NCI-H446 treated with DMSO at 0.1 percent for 48 hours (cell line): ENCODE measurements at places on chromosomes 2 and 18.

GRCh38 chr2:85269959-85270358, 57.8 kb downstream of the TGOLN2 start:
- DNase-seq, result no peak

- DNase-seq, result peak; percentile 16
Measured at GRCh38 chr2:188983427-188984064, 9.4 kb downstream of the COL3A1 start.

DNA sequence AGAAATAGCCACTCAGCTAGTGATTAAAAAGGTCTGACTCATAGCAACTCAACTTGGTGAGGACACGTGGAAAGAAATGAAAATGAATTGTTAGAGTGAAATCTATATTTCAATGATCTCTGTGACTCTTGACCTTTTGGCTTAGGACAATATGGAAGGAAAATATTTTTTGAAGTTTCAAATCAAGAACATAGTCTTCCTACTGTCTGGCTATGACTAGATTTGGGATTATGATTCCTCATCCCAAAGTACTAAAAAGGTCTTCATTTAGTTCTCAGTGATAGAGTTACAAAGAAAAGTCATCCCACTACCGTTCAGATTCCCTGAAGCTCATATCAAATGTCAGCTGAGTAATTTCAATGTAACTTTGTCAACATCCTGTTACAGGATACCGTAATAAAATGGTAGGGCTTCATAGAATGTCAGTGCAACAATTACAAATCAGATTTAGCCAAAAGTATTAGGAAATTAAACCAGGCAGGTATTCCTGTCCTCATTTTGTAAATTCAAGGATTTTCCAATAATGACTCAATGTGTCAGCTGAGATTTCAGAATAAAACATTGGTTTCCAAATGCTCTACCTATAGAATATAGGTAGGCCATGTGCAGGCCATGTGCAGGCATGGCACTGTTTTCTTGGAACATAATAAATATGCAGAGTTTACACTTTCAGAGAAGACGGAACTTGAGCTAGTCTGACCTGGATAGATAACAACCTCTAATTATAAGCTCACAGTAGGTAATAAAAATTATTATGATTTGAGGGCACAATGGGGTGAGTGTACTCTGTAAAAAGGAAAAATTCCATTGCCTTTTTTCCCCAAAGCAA, 36.0 kb downstream of the ANKRD29 start:
- DNase-seq, result no peak

DNA sequence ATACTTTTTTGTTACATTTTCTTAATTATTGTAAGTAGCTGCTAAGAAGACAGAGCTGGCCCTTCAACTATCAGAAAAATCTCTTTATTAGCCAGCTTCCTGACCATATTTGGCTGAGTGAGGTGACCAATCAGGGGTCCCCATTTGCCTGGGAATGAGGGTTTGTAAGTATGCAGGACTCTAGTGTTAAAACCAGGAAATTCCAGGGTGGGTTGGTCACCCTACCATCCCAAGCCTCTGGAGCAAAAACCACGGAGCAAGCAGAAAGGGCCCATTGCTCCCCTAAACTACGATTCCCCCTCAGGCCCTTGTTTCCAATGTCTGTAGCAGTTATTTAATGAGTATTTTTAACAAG, 165.6 kb upstream of the NCKAP5 start:
- DNase-seq, result no peak

- no peak for DNase-seq
Measured at GRCh38 chr2:196565106-196565765, 74.3 kb upstream of the CCDC150 start.

DNA sequence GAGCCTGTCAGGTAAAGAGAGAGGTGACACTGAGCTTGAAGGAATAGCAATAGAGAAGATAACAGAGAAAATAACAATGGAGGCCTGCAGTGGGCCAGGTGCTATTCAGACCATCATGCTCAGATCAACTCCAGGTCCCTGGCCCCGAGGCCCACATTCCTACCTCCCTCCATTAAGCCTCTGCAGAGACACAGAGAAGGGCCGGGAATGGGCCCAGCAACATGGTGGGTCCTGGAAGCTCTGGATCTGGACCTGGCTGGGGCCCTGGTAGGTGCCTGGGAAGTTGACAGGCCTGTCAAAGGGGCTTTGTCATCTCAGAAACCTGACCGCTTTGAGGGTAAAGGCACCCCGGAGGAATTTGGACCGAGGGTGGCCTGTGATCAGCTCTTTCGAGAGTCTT, 159.7 kb upstream of the GLI2 start:
- no peak for DNase-seq

DNA sequence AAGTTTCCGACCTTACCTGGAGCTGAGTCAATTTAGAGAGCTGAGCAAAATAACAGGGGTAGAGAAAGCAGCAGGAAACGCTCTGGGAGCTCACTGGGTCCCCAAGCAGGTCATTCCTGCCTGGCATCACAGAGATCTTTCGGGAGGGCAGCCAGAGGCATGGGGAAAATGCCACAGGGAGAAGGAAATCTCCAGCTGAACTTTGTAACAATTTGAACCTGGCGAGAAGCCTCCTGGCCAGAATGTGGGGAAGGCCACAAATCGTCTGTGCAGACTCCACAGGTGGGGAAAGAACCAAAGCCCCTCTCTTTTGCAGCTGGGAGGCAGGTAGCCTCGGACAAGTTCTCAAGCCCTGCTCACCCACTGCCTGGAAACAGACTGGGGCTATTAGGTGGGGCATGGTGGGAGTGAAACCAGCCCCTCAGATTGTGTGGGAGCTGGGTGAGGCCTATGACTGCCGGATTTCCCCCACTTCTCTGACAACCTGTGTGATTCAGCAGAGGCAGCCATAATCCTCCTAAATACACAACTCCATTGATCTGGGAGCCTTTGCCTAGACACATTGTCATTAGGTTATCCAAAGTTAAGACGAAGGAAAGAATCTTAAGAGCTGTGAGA, 53.9 kb downstream of the INO80D start:
- no peak for DNase-seq

DNA sequence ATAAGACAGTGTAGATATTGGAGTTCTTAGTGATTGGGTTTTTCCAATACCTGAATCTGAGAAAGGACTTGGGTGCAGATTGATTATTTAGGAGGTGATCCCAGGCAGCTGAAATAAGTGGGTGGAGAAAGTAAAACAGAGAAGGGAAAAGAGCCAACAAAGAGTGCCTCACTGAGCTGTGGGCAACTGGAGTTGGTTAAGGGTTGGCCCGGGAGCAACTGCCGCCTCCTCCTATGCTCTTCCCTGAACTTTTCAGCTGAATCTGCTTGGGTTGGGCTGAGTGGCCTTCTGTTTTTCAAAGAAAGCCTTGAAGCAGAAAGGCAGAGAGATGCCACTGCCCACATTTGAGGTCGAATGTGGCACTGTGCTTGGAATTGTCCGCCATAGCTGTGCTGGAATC, 20.9 kb upstream of the CCDC150 start:
- DNase-seq, result no peak

GRCh38 chr2:17190527-17190926, 327.7 kb downstream of the RAD51AP2 start:
- no peak for DNase-seq
